Heart left ventricle (tissue), 16 donors: ENCODE measurements at places on chromosomes 3 and 15. TPM values are rescaled to one million over a fixed set of nuclear protein-coding genes. Genes with fewer than 3 reads are reported as not detected.

GRCh38 chr3:155083313-155083905, 3.3 kb downstream of the MME start:
- no peaks in the 10 kb centered on the region for H3K36me3 ChIP-seq
- no peak for DNase-seq
- H3K27me3 ChIP-seq = peaks cover 8% of the 10 kb centered on the region
- peaks cover 16% of the 10 kb centered on the region for H3K4me1 ChIP-seq
- no peak overlapping the region for H3K27ac ChIP-seq

DNA sequence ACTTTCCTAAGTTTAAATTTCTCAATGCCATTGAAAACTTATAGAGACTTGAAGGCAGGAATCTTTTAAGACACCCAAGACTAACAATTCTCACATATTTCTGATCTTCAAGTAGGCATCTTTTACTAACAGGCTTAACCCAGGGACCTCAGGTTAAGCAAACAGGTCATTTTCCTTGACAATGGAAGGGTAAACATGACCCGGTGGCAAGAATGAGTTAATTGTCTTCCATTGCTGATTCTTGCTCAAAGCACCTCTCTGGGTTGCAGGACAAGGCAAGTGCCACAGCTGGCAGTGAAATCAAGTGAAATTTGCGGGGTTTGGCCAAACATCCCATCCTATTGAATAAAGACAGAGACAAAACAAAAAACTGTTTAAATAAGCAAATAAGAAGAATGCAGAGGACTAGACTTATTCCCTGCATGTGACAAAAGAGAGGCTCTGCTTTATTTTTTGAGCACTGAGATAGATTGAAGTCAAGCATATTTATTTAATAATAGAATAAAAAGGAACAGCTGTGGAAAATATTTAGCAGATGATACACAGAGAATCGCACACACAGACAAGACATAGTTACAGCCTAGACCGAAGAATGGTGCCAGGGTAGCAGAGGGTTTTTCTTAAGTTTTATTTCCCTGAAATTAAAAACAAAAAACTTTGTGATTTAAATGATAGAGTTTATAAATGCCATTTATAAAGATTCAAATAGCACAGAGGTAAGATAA, 56.0 kb upstream of the MITF start:
- H3K4me3 ChIP-seq = no peak overlapping the region
- no peak overlapping the region for H3K27ac ChIP-seq
- no peak for DNase-seq

DNA sequence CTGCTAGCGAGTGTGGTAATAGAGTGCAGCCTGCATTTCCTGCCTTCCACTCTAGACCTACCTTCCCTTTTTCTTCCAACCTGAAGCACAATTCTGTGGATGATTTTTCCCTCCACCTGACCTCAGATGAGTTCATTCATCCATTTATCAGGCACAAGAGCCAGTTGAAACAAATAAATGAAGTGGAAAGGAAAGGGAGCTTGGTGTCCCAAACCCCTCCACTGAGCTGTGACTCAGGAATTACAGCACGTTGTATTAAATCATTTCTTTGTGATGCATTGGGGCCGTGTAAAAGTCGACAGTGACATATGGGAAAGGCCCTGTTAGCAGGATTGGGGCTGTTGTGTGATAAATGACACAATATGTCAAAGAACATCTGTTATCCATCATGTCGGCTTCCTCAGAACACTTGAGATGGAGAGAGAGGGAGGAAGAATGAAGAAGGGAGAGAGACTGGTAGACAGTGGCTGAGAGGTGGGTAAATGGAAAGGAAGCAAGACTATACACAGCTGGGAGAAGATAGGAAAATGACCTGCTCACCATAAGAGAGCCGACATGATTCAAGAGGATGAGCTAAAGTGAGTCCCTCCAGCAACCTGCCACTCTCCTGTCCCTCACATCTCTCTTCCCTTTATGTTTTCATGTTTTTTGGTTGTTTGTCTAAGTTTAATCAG, 366.0 kb downstream of the AGBL1 start:
- H3K27ac ChIP-seq = no peak overlapping the region
- no peaks in the 10 kb centered on the region for H3K27me3 ChIP-seq
- no peaks in the 10 kb centered on the region for H3K36me3 ChIP-seq

TMEM44 gene
- total RNA-seq = 4.7 TPM

GOLGA8M gene
- 2.2 TPM for total RNA-seq

PLS1 gene
- 1.7 TPM for total RNA-seq
